BE2C (cell line): ENCODE measurements at places on chromosomes 5 and 9.

GRCh38 chr5:38515646-38516045 is 40.8 kb downstream of the LIFR start:
- peak; percentile 45 for DNase-seq

GRCh38 chr5:143117821-143118220 is 285.7 kb downstream of the NR3C1 start:
- no peak for DNase-seq

GRCh38 chr5:113182658-113183344 is 206.2 kb downstream of the DCP2 start:
- DNase-seq: peak; percentile 40

GRCh38 chr9:108475813-108476212 is 380.0 kb downstream of the ACTL7B start:
- DNase-seq: no peak

GRCh38 chr9:99118782-99119466 is 14.0 kb downstream of the TGFBR1 start:
- no peak for DNase-seq

DNA sequence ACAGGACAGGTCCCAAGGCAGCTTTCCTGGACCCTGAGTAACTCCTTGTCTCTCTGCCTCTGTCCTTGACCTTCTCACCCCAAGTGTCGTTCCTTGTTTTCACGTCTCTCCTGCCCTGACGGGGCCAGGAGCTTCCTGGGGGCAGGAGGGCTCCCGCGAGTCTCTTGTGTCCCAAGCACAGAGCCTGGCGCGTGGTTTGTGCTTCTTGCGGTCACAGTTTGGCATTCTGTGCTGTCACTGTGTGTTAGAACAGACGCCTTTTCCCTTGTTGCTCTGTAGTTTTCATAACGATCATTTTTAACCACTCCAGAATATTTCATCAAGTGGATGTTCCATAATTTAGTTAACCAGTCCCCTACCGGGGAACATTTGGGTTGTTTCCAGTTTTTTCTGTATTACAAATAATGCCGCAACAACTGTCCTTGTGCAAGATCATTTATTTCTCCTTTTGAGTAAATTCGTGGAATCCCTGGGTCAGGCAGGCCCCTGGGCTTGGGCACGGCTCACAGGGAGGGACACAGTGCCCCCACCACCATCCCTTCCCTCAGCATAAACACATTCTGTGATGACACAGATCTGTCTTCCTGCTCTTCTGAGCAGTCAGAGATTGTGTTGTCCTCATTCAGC is 71.9 kb downstream of the TSPAN17 start:
- no peak for DNase-seq

- no peak for DNase-seq
These were observed 377.3 kb downstream of the ICE1 start for GRCh38 chr5:5799826-5800225.

DNA sequence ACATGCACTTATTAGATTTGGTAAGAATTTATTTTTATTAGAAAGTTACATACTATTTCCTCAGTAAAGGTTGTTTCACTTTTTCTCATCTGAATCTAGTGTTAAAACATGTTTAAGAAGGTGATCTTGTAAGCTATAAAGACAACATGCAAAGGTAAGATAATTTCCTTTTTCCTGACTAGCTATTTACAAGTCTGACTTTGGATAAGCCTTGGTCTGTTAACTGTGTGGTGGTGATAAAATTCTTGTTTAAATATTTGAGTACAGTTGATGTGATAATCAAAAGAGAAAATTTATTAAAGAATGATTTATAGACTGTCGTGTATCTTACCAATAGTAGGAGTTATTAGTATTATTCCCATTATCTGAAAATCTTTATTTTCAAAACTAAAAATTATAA is 36.9 kb upstream of the GPR21 start:
- no peak for DNase-seq

GRCh38 chr5:125463466-125464092 is 717.1 kb upstream of the ZNF608 start:
- DNase-seq: no peak

DNA sequence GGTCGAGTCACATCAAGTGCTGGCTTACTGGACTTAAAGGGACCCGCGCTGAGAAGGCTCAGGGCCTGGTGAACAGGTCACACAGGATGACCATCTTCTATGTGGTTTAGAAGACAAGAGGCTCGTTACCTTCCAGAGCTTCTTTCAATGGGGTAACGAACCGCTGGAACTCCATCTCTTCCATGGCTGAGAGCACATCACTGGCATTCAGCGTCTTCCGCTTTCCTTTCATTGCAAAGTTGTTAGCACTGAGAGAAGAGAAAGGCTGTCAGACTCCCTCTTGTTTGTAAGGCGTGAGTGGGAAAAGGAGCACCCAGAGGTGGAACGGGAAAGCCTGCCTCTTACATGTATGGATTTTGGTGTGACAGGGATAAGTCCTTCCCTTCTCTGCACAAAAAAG is 994 bp downstream of the POLE3 start:
- DNase-seq: no peak
